ENCODE measurements at places on chromosomes 2 and 18.

DNA sequence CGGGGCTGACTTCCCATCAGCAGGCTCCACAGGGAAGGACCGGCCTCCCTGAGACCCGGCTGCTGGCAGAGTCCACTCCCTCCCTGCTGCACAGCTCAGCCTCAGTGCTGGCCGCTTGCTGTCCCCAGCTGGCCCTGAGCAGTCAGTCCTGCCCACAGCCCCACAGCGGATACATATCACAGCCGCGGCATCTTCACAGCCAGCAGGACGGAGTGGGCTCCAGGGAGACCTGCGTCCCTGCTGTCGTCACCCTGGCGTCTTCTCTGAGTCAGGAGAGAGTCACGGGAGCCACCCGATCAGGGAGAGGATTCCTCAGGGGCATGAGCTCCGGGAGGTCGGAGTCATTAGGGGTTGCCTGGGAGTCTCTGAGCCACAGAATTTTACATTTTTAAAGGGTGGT is 13.1 kb upstream of the SNTG2 start:
- DNase-seq: no peak

GRCh38 chr2:68693951-68694350 is 40.7 kb upstream of the ARHGAP25 start:
- no peak for DNase-seq

GRCh38 chr2:77398970-77399600 is 123.1 kb downstream of the LRRTM4 start:
- no peak for DNase-seq

GRCh38 chr2:151475071-151475470 is 65.4 kb downstream of the RIF1 start:
- no peak for DNase-seq

GRCh38 chr2:171432969-171433762 is 624 bp downstream of the METTL8 start:
- DNase-seq: no peak

DNA sequence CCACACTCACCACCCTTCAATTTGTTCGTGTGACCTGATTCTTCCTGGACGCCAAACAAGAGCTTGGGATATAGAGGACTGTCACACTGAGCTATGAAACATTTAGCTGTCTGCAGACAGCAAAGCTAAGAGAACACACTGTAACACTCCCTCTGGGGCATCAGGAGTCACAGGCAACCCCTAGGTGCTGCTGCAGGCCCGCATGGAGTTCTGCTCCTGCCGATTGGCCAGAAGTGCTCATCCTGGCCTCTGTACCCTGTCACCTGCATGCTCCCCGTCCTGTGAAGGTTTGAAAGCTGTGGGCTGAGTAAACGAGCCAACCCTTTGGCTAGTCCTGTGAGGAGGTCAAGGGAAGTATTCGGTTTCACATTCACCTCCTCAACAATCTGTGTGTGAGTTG is 73.7 kb downstream of the PDK1 start:
- DNase-seq: no peak

- no peak for DNase-seq
Measured at GRCh38 chr2:233462202-233462785, 104.3 kb downstream of the USP40 start.

- DNase-seq: no peak
Measured at GRCh38 chr2:119222863-119223520, 642 bp upstream of the STEAP3 start.

DNA sequence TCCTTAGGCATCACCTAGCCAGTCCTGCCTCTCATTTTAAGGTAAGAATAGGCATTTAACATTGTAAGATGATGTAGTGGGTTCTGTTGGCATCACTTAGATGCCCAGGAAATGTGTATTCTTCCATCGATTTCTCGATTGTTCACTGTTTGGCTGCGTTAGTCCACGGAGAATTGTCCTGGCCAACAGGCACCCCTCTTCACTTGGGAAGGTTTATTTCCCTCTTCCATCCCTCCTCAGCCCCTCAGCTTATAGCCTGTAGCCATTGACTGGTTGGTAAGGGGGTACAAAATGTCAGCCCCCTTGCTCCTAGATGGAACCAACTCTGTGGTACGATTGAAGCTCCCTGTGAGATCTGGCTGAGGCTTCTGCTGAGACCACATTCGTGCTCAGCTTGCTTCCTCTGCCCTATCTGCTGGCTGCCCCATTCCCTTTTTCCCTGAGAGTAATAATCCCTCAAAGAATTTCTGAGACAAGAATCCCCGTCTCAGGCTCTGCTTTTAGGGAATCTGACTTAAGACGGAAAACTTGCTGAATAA is 43.4 kb downstream of the PLEKHA3 start:
- DNase-seq: no peak

GRCh38 chr2:71531522-71532047 is 78.2 kb downstream of the DYSF start:
- DNase-seq: peak; percentile 83

- no peak for DNase-seq
Measured at GRCh38 chr2:24453379-24454073, 37.5 kb upstream of the NCOA1 start.

DNA sequence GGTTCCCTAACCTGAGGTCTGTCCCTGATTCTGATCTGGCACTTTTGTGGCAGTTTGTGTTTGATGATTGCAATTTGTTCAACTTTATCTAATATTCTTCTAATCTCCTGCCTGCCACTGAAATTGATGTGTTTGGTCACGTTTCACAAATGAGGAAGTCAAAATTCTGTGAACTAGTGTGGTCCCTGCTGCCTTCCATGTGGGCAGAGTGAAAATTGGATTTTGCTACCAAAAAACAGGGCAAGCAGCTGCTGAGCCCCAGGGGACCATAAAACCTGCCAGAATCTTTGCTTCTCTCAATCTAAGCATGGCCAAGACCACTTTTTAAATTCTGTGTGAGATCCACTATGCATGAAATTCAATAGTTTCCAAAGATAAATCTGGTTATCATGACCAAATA is 195.5 kb upstream of the CYRIA start:
- DNase-seq: no peak

DNA sequence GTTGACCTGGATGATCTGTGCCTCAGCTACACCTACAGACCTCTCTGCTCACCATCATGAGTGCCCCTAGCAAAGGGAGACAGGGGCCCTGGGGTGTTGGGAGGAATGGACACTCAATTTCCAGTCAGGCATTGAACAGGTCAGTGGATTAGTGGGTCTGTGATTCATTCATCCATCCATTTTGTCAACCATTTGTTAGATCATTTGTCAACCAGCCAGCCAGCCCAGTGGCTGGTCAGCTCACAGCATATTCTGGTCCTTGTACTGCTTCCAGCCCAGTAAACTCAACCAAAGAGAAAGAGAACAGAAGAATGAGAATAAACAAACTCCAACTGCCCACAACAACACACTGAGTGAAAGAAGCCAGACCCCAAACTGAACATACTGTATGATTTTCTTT is 4.6 kb upstream of the KLF11 start:
- DNase-seq: peak; percentile 11

DNA sequence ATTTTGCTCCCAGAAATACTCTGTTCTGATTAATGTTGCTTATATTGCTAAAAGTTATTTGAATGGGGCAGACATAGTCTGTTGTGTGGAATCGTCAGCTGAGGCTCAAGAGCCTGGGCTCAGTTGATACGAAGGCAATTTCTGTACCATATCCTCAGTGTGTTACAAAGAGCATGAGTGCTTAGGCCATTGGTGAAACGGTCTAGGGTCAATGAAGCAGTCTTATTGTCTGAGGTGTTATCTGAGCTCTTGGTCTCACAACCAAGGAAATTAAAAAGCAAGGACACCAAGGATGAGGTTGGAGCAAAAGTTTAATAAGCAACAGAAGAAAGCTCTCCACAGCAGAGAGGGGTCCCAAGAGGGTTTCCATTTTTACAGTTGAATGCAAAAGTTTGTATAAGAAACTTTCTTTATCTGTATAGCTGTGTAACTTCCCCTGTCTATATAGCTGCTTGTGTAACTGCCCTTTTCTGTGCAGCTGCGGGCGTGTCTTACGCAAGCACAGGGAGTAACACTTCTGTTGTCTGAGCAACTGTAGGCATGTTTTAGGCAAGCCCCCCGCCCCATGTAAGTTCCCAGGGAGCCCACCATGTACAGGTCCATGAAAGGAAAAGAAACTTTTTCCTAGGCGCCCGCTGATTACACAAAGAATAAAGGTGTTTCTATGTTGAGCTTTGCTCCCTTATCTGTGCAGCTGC is 40.6 kb upstream of the DSC1 start:
- DNase-seq: no peak

DNA sequence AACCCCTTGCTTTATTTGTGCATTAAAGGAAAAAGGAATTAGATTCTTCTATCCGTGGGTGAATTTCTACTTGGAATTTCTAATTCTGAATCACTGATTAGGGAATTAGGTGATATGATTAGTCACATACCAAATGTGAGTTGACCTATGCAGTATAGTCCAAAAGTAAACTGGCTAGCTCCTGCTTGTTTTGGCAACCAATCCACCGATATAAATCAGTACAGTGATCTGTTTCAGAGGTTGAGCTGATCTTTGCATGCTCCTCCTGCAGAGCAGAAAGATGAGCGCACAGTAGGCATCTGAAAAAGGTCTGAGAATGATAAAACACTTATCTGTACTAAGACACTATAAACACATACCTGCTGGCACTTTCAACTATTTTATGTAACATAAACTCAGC is 86.6 kb downstream of the LRP1B start:
- no peak for DNase-seq

DNA sequence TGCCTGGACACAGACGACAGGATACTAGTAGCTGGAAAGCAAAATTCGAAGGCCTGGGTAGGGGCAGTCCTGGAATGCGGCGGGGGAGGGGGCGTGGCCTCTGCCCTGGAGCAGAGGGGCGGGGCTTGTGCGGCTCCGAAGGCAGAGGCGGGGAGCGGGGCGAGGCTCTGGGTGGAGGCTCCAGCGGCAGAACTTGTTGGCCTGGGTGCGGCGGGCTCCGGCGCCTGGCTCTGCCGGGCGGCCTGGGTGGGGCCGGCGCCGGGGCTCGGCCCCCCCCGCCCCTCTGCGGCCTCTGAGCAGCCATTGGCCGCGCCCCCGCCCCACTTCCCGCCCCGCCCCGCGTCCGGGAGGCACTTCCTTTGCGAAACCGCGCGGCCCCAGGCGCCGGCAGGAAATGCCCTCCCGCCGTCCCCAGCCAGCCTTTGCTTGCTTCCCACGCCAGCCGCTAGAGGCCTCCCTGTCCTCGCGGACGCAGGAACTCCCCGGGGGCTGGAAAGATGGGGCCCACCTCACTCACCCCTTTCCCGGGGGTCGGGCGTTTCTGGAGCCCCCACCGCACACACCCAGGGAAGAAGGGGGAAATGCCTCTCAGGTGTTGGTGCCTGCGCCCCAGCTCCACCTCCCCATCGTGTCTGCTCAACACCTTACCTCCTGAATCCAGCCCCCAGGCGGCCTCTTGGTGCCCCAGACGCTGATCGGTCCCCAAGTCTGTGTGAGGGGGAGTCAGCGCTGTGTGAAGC is 6.7 kb downstream of the CTDSP1 start:
- DNase-seq: peak; percentile 92

- DNase-seq: no peak
Measured at GRCh38 chr2:108925735-108926134, 63.3 kb downstream of the EDAR start.

- no peak for DNase-seq
Measured at GRCh38 chr2:25379535-25379934, 37.8 kb upstream of the DNMT3A start.

DNA sequence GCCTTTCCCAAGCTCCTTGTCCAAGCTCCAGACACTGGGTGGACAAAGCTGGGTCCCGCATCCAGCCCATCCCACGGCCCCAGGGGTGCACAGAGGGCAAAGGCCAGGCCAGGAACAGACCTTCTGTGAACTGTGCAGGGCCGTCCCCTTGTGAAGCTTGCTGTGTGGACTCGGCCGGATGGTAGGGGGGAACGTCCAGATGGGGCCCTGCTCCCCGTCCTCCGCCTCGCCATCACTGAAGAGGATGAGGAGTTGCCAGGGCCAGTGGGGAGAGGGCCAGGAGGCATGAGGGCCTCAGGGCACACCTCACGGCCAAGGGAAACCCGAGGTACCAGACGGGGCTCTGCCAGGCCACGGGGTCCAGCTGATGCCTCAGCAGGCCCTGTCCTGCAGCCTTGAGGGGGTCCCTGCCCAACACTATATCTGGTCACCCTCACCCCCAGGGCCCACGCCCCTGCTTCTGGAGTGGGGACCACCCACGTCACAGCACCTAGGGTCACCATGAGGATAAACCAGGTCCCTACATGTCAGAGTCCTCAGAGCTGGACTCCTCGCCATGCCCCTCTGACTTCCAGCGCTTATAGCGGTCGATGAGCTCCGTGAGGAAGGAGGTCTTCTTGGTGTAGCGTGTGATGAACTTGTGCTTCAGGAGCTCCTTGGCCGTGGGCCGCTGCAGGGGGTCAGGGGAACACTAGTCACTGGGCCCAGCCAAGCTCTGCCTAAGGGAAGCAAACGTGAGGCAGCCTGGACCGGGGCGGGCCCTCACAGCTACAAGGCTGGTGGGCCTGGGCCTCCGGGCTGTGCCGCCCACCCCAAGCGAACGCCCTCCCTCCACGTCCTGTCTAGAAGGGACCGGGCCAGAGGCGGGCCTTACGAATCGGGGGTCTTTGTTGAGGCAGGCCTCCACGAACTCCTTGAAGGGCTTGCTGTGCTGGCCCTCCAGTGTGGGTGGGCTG is 10.0 kb downstream of the STK25 start:
- DNase-seq: no peak

GRCh38 chr2:9114458-9114857 is 92.2 kb upstream of the ASAP2 start:
- DNase-seq: no peak

DNA sequence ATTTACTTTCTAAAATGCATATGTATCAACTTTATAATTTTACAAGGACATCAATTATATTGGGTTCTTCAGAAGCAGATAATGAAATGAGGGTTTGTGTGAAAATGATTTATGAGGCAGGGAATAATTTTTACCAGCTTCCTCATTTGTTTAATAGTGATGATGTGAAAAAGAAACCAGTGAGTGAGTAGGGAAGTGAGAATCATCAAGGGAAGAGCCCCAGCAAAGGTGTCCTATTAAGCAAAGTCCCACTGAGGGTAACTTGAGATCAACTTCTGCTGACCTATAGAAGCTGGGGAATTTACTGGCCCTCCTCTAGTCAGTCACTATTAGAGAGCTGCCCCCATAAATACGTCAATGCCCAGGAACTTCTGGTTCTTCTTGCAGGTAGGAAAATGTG is 266.8 kb upstream of the LYPD1 start:
- no peak for DNase-seq

- DNase-seq: no peak
Measured at GRCh38 chr2:148651972-148652371, 7.4 kb downstream of the EPC2 start.

- DNase-seq: no peak
Measured at GRCh38 chr2:125167820-125168219, 1142.7 kb downstream of the CNTNAP5 start.

- DNase-seq: no peak
Measured at GRCh38 chr2:33084433-33084832, 137.7 kb downstream of the LTBP1 start.

- DNase-seq: no peak
Measured at GRCh38 chr2:200365209-200365608, 58.7 kb downstream of the SPATS2L start.
